Left hindlimb (tissue), 1 donor: ENCODE measurements at places on chromosomes 3 and 15.

GRCh38 chr3:171847133-171847532 lies 4.0 kb downstream of the TMEM212 start:
- DNase-seq = no peak

GRCh38 chr15:40436116-40436891 lies 4.4 kb upstream of the BAHD1 start:
- DNase-seq = peak; percentile 47

GRCh38 chr3:94548581-94549316 lies 485.9 kb downstream of the NSUN3 start:
- no peak for DNase-seq

GRCh38 chr3:17747890-17748247 lies 5.4 kb upstream of the TBC1D5 start:
- DNase-seq = no peak

DNA sequence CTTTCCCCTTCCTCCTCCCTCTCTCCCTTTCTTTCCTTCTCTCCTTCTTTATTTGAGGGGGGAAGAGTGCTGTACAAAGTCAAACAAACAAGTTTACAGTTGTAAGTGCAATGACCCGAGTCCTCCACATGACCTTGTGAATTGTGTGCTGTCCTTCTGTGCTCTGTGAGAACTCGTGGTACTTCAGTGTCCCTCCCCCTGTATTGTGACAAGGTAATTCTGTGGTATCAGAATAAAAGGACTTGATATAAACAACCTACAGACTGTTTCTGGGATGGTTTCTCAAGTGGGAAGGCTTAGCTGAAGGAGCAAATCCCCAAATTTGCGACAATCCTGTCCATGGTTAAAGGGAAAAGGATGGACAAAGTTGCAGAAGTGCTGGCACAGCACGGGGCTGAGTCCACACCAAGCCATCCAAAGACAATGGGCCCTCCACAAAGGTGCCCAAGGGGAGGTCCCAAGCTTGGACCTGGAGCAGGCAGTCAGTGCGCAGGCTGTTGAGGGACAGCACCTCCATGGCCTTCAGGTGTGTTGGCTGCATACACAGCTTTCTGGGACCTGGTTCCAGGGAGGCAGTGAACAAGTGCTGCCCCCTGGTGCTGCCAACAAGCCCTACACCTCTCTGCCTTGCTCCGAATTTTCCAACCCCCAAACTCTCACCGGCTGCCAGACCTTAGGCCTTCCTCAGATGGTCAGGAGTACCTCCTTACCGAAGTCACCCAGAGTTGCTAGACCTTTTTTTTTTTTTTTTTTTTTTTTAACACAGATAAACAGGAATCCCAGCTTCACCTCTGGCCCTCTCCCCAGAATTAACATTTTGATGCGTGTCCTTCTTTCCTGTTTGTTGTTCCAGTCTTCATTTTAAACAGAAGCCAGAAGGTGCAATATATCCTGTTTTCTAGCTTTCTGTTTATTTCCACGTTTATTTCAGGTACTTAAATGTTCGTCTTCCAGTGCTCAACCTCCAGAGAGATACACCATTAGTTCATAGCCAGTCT lies 2.6 kb upstream of the APEH start:
- peak; percentile 71 for DNase-seq

DNA sequence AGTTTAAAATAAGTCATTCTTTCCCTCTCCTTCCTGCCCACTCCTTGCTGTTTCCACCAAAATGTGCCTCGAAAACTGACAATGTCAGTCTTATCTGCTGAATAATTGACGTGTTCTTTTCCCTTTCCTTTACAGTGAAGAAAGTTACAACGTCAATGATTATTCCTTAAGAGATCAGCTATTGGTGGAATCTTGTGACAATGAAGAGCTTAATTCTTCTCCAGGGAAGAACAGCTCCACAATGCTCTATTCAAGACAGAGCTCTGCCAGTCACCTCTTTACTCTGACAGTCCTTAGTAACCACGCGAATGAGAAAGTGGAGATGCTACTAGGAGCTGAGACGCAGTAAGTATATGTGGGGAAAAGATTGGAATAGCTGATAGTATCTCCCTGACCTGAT lies 84.1 kb downstream of the DHX36 start:
- no peak for DNase-seq

GRCh38 chr15:91870876-91871537 lies 17.5 kb downstream of the SLCO3A1 start:
- DNase-seq = no peak

DNA sequence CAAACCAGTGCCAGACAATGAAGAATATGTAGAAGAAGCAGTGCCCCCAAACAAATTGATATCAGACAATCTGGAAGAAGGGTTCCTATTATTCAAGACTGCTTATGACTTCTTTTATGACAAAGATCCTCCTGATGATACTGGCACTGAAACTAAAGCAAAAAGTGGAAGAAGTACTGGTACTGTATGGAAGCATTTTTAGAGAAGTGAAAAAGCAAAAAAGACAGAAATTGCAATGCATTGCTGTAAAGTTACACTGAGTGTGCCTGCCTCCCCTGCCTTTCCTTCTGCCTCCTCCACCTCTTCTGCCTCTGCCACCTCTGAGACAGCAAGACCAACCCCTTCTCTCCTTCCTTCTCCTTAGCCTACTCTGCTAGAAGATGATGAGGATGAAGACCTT lies 167.6 kb downstream of the PLCL2 start:
- no peak for DNase-seq

DNA sequence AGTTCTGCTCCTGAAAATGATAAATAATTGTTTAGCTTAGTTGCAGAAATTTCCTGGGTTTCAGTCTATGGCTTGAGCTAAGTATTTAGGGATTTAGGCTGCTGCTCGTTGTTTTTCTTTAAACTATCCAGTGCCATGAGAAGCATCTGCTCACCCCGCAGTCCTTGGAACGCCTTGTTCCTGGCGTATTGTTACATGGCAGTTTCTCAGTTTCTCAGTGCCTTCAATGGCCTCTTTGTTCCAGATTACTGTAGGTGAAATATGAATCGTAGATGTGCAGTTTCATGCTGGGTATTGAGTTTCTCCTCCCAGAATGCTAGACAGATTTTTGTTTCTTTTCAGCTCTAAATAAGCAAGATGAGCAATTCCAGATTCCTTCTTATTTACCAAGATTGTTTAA lies 269.5 kb upstream of the GBE1 start:
- no peak for DNase-seq

- no peak for DNase-seq
Observed at GRCh38 chr3:177449360-177450006, 252.2 kb upstream of the TBL1XR1 start.

DNA sequence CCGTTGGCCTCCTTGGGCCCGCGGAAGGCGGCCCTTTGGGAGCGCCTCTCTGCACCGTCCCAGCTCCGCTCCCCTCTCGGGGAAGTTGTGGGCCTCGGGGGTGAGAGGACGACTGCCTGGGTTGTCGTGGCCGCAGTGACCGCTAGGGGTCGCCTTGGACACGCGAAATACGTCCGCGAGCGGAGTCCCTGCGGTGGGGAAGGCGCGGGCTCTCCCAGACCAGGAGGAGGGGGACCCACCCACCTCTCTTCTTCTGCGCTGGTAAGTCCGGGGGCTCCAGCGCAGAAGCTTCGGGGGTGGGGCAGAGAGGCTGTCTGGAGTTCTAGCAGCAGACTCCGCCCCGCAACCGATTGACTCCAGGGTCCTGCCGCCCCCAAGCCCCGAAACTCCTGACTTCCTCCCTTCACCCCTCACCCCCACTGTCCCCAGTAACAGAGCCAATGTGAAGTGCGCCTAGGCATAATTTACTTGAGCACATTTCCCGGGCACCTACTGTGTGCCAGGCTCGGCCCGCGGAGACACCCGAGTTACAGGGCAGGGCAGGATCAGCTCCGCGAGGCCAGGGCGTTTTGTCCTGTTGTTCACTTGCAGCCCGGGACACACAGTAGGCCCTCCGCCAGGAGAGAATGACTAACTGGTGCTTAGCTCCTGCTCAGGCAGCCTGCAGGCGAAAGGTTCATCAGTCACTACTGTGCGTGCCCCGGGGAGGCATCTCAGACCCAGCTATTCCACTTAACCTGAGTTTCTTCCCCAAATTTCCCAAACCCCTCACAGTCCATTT lies 32.8 kb downstream of the DNASE1L3 start:
- peak; percentile 92 for DNase-seq

- DNase-seq = no peak
Observed at GRCh38 chr3:180414157-180414556, 187.8 kb upstream of the TTC14 start.

DNA sequence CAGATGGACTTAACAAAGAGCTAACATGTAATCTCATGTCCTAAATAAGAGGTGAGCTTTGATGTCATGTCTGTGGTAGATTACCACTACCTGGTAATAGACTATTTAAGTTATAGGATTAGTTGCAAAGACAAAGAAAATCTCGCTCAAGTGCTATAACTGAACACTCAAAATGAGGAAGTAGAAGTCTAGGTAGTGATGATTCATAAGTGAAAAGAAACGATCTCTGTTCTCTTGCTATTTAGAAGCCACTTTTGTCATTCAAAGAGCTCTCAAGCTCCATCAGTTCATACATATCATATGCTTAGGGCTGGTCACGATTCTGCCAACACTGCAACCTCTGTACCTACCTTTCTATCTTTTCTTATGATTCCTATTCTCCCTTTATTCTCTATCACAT lies 110.9 kb downstream of the EDEM1 start:
- no peak for DNase-seq

- no peak for DNase-seq
Observed at GRCh38 chr3:96022676-96023075, 791.7 kb upstream of the EPHA6 start.

DNA sequence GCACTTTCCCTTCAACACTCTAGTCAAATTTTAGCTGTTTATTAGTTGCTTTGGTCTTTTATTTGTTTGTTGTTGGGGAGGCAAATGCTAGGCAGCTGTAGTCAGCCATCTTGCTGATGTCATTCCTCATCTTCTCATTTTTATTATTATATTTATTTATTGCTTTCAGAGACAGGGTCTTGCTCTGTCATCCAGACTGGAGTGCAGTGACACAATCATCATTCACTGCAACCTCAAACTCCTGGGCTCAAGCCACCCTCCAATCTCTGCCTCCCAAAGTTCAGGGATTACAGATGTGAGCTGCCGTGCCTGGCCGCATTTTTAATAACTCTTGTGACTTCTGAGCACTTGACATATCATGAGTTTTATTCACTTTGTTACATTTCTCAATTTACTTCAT lies 441.4 kb downstream of the DIPK2A start:
- DNase-seq = no peak

GRCh38 chr3:7204848-7205156 lies 343.9 kb downstream of the GRM7 start:
- DNase-seq = no peak

DNA sequence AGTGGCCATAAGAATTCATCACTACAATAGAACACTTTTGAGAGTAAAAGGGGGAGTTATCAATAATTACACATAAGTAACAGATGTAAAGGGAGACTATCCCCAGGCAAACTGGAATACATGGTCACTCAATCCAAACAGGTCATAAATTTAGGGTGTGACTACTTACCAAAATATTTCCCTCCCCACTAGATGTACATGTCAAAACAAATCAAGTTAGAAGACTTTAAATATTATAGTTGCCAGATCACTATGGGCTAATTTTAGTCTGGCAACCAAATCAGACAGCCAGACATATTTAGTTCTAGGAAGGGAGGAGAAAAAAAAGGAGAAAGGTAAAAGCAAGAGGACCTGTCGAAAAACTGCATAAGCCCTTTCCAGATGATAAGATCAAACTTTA lies 23.1 kb downstream of the SLC24A5 start:
- DNase-seq = no peak

- DNase-seq = no peak
Observed at GRCh38 chr3:49175530-49175929, 4.1 kb downstream of the KLHDC8B start.

DNA sequence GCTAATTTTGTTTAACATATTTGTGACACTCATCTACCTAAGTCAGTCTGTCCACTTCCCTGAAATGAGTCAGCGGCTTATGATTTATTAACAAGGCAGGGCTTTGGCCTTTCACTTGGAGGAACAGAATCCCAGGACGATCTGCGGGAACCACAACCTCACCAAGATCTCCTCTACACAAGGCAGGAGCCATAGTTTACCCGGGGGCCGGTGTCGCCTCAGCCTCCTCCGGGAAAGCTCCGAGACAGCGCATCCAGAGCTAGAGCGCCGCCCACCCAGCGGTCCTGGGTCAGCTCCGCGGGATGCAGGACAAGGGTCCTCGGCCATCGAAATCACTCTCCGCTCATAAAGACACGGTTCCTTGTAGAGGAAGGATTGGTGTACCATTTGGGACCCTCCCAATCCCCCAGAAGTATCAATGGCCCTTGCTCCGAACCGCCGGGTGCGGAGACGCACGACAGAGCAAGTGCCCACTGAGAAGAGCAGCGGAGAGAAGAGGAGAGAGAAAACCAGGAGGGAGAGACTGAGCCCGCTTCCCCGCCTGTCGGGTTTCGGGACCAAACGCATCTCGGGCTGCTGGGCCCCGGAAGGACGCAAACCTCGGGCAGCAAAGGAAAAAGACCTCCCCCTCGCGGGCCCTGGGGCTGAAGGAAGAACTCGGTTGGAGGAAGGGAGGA lies 13.1 kb upstream of the ALCAM start:
- peak; percentile 39 for DNase-seq

- DNase-seq = no peak
Observed at GRCh38 chr15:69608661-69609060, 156.0 kb downstream of the RPLP1 start.

- no peak for DNase-seq
Observed at GRCh38 chr15:45831787-45832186, 197.0 kb downstream of the SQOR start.

GRCh38 chr3:81788044-81788443 lies 26.6 kb upstream of the GBE1 start:
- no peak for DNase-seq

- no peak for DNase-seq
Observed at GRCh38 chr3:189360291-189360690, 188.5 kb downstream of the TPRG1 start.

DNA sequence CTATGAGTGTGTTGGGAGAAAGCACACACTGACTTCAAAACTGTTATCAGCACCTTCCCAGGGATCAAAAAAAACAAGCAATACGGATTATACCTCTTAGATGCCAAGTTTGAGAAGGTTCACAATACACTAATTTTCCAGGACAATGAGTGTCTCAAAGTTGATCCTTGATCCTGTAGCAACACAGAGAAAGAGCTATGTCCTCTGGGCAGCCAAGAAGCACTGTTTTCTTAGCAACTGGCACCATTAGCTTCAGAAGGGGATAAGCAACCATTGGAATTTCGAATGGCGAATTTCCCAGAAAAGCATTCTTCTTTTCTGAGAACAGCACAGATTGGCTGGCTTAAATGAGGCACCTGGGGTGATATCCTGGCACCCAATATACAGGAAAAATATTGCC lies 270.3 kb upstream of the RORA start:
- DNase-seq = no peak

- no peak for DNase-seq
Observed at GRCh38 chr15:41927536-41927935, 33.7 kb upstream of the SPTBN5 start.

- DNase-seq = no peak
Observed at GRCh38 chr3:135216659-135217058, 421.6 kb downstream of the EPHB1 start.

- DNase-seq = no peak
Observed at GRCh38 chr15:48868023-48868422, 9.9 kb upstream of the EID1 start.
